ENCODE measurements at places on chromosomes 5 and 9. TPM values are rescaled to one million over a fixed set of nuclear protein-coding genes. Genes with fewer than 3 reads are reported as not detected.
A peak's percentile ranks its signal among the peaks of the same experiment; 100 is the strongest.

DNA sequence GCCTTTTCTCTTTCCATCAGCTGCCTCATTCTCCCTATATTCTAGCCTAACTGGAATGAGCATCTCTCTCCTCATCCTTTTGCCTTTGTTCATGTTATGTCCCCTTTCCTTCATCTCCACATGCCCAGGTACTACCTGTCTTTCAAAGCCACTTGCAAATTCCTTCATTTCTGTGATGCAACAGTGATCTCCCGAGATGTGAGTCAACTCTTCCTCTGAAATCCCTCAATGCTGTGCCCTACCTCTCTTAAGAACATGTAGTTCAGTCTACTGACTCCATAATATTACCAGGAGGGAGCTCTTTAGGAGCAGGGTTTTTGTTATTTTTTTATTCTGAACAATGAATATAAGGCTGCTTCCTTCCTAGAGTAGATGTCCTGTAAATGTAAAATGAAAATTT, 91.6 kb downstream of the ZNF462 start:
- no peak for DNase-seq

The TSC1 gene
- total RNA-seq, result 27.4 TPM

- DNase-seq, result no peak
Measured at GRCh38 chr5:34687269-34688011, 31.3 kb downstream of the RAI14 start.

GRCh38 chr5:168417731-168418429, 68.4 kb upstream of the RARS1 start:
- no peak for DNase-seq

DNA sequence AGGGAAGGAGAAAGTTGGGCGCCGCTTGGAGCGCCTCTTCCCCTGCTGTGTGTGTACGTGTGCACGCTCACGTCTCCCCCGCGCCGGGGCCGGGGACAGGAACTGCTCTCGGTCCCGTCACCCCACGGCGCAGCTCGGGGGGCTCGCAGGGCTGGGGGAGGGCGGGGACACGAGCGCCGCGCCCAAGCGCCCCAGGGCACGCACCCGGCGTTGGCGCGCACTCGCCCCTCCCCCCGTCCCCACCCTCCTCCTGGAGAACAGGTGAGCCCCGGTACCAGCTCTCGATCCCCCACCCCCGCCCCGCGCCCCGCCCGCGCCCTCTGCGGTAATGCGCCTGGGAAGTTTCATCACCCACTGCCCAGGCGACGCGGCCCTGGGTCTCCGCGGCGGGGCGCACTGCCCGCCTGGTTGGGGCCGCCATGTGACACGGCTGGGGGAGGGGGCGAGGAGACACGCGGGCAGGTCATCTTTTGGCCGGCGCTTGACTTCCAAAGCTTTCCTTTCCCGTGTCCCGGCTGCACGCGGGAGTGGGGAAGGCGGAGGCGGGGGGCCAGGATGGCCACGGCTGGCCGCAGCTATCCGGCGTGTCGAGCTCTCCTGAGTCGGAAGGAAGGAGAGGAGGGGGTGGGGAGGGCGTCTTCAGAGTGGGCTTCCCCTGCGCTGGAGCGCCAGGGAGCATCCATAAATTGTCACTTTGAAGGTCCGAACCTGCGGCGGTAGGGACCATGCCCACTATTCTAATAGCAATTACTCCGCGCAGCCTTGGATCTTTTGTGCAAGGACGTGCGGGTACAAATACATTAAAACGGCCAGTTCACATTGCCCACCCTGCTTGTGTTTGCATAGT, 1.5 kb upstream of the STC2 start:
- no peak for DNase-seq

The GPR150 gene
- total RNA-seq, result 0.54 TPM

The LIX1 gene
- not detected for total RNA-seq

The PCDHGC4 gene
- 0.57 TPM for total RNA-seq

The ACOT12 gene
- total RNA-seq, result 0.74 TPM

The ISL1 gene
- 0.36 TPM for total RNA-seq

DNA sequence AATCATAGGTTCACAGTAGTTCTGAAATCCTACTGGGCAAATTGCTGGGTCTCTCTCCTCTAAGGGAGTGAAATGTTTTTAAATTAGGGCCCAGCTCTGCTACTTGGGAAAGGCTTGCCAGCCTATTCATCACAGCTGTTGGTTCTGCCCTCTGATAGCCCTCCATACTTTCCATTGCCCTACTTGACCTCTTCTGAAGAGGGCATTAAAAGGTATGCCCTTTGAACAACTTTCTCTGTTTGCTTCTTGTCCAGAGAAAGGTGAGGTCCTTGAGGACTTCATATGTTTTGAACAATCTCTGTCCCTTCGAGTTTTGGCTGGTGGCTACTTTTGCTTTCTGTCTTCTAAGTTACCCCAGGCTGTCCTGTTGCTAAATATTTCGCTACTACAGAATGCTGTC, 62.3 kb upstream of the JAK2 start:
- no peak for DNase-seq

DNA sequence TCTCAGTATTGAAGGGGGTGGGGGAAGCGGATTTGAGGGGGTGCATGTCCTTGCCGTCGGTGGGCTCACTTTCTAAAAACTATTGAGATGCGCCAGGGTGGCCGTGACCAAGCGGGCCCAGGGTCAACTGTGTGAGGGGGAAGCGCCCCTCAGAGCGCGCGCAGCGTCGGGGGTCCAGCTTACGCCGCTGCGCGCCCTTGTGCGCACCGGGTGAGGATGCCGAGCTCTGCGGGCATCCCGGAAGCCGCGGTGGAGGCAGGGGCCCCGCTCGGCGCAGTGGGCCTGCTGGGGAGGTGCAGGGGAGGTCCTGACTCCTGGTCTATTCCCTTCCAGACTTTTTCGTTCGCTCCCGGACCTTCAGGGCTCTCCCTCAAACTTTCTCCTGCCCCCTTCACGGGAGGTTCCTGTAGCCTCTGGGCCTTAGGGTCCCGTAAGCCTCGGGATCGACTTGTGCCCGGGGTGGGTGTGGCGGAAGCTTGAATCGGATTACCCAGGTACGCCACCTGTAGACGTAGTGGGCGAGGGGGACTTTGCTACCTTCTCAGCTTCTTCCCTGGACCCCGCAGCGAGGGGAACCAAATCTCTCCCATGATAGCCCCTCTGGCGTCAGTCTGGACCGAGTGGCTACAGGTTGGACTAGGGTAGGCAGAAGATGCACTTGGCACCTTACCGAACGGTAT, 2.5 kb upstream of the PRDM6 start:
- DNase-seq, result no peak

The MSX2 gene
- 8.5 TPM for total RNA-seq

DNA sequence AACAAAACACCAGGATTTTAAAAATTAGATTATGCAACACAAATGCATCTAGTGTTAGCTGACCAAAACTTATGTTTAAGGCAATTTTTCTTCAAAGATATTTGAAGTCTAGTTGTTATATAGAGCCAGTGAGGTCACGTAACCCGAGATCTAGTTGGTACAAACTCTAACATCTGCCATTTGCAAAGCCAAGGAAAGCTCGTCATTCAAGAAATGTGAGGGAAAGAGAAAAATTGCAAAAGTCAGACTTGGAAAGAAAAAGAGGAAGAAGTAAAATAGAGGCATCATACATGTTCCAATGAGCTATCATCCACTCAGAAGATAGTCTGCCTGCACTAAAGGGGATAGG, 293.4 kb upstream of the PUM3 start:
- no peak for DNase-seq

GRCh38 chr9:4573634-4574389, 83.5 kb downstream of the SLC1A1 start:
- DNase-seq, result no peak

DNA sequence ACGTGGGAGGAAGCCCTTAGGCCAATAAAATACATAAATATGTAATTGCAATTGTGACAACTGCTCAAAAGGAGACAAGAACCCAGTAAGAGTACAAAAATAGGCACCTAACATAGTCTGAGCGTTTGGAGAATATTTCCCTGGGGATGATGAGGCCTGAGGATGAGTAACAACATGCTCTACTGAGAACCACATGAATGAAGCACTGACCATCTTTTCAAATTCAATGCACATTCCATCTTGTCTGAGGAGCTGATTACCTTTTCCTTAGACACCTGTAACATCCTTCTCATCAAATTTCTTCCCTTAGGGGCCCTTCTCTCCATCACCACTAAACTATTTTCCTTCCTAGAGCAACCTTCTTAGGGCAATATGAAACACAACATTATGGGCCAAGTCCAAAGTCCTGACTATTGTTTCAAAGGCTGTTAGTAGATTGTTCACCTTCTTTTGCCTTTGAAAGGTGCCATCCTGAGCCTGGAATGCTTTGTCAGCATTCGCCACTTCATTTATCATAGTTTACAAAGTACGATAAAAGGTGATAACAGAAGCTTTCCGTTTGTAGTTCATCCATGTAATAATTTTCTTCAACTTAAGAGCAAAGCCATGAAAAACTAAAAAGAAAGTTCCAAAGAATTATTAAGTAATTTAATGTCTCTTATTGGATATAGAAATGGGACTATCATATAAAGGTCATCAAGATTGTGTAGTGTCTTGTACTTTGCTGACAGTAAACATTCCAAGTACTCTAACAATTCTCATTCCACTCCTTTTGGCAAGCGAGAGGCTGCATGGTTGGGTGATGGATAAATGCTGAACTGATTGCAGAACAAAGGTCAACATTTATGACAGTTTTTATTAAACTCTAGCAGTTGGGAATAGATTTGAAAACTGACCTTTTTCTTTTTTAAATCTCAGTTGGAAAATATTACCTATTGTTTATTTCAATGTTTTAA, 471.3 kb downstream of the PDE4D start:
- DNase-seq, result no peak

The ENTPD8 gene
- 3.9 TPM for total RNA-seq

DNA sequence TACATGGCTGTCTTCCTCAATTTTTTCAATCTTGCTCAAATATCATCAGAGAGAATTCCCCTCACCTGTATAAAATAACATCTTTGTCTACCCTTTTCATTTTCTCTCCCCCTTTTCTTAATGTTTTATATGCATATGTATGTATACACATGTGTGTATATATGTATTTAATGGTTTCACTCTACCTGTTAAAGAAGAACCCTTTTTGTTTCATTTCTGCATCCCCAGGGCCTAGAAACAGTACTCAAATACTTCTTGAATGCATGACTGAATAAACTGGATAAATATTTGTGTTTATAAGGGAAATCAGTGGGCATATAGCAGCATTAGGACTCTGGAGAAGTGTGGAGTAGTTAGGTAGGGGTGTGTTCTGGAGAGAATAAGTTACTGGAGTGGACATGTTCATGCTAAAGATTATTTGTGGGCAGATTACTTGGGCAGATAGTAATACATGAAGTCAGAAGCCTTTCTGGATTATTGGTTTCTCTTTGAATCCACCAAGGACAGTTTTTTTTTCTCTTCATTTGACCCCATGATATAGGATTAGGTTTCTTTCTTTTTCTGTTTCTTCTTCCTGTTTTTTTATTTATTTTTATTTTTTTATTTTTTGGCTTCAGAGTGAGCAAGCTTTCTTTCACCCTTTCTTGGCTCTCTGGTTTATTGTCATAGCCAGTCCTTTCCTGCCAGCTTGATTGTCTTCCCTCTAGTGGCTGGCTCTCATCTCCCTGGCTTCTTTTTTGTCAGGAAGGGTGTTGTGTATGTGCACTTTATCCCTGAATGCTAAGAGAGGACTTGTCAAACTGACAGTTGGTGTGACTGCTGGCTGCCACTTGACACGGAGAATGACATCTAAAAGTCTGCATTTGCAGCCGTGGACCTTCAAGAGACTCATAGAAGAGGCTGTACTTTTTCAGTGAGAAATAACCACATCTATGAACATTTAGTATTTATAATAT, 89.3 kb downstream of the ZCCHC7 start:
- no peak for DNase-seq

- DNase-seq, result no peak
Measured at GRCh38 chr9:4281676-4282075, 18.2 kb downstream of the GLIS3 start.

- no peak for DNase-seq
Measured at GRCh38 chr5:137921931-137922330, 32.7 kb downstream of the PKD2L2 start.

DNA sequence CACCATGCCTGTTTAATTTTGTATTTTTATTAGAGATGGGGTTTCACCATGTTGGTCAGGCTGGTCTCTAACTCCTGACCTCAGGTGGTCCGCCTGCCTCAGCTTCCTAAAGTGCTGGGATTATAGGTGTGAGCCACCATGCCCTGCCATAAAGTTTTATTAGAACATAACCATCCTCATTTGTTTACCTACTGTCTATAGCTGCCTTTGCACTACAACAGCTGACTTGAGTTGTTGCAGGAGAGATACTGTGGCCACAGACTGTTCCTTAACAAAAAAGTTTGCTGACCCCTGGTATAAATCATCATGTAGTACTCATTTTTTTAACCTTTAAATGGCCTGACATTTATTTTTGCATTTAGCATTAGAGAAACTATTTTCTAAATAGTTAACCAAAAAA, 31.7 kb downstream of the SNX30 start:
- no peak for DNase-seq

GRCh38 chr9:80789831-80790230, 899.5 kb downstream of the TLE1 start:
- DNase-seq, result no peak

GRCh38 chr9:73080110-73080694, 71.5 kb upstream of the ANXA1 start:
- no peak for DNase-seq

The FBN2 gene
- total RNA-seq, result 0.08 TPM

- peak; percentile 18 for DNase-seq
Measured at GRCh38 chr5:170338933-170339779, 41.6 kb upstream of the LCP2 start.

The MED22 gene
- 26.2 TPM for total RNA-seq

The SV2C gene
- total RNA-seq, result not detected

- no peak for DNase-seq
Measured at GRCh38 chr5:174518512-174518911, 205.9 kb upstream of the MSX2 start.

The NR4A3 gene
- total RNA-seq, result 0.13 TPM

GRCh38 chr9:84140535-84141101, 160.0 kb downstream of the RMI1 start:
- DNase-seq, result no peak

The TICAM2 gene
- 1.6 TPM for total RNA-seq

DNA sequence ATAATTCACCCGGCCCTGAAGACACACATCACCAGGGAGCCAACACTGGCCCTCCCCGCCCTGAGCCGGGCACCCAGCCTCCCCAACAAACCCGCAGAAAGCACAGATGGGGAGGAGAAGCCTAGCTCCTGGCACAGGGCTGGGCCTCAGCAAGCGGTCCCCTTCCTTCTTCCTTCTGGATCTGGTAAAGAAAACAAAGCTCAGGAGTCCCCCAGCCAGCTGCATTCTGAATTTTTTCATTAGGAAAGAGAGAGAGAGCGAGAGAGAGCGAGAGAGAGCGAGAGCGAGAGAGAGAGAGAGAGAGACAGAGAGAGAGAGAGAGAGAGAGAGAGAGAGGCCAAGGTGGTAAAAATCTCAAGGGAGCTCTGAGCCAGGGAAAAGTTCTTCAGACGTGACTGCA, 195.7 kb downstream of the CRB2 start:
- DNase-seq, result no peak

- DNase-seq, result no peak
Measured at GRCh38 chr9:112170235-112170634, 4.9 kb downstream of the SUSD1 start.

- DNase-seq, result no peak
Measured at GRCh38 chr9:112925058-112925641, 34.5 kb upstream of the SLC46A2 start.

- no peak for DNase-seq
Measured at GRCh38 chr5:131977212-131977604, 31.7 kb upstream of the MEIKIN start.

GRCh38 chr5:144567421-144567780, 396.7 kb downstream of the KCTD16 start:
- DNase-seq, result no peak

The GZMA gene
- not detected for total RNA-seq
